K562 (cell line): ENCODE measurements at places on chromosomes 5 and 9.
A peak's percentile ranks its signal among the peaks of the same experiment; 100 is the strongest.

DNA sequence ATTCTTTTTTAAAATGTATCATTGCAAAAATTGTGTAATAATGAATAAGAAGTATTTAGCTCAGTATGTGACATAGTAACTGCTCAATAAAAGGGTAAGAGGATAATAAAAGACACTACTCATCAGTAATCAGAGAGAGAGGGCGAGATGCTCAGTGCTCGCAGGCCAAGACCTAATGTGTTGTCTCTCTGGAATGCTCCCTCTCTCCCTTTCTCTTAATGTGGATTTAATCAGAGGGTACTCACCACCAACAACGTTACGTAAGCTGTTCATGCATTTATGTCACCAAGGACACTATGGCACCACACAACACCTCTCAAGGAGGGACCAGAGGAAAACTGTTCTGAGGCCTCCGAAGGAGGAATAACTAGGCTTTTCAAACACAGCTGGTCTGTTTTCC lies 42.5 kb downstream of the WHRN start:
- no peak for DNase-seq

DNA sequence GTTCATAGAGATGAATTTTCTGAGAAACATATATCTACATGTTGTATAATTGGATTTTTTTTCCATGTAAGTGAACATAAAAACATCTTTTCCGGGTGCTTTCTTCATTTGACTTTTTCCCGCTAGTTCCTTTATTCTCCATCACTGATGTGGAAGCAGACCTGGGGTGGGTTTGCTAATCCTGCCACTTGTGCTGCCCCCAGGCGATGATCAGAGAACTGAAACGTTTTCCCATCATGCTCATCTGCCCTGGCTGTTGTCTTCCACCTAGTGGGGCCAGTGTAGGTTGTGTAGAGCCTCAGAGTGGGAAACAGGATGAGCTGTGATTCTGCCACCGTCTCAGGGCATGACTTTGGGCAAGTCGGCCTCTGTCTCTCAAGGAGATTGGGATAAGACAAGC lies 34.2 kb upstream of the TGFBR1 start:
- DNase-seq, result no peak

DNA sequence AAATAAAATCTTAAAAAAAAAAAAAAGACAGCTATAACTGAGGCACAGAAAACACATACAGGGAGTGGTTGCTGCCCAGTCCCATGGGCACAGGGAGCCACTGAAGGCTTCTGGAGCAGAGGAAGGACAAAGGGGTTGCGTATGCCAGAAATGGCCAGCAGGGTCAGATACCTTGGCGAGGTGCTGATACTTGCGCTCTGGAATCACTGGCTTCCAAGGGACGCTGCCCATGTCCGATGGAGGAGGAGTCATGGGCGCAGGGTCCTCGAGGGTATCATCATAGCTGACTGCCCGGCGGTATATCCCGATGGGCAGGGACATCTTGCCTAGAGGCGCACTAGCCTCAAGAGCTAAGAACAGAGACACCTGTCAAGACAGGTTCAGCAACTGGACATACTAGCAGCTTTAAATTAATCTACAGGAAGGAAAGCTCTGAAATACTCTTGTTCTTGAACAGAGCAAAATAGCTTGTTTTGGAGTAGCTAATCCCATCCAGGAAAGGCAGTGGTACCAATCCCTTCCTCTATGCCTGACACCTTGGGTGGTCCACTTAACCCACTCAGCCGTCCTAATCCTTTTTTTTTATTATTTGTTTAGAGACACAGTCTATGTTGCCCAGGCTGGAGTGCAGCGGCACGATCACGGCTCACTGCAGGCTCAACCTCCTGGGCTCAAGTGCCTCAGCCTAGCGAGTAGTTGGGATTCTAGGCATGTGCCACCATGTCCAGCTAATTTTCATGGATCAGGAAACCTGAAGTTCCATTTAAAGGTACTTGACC lies 6.0 kb downstream of the KIAA1191 start:
- DNase-seq, result peak; percentile 34

DNA sequence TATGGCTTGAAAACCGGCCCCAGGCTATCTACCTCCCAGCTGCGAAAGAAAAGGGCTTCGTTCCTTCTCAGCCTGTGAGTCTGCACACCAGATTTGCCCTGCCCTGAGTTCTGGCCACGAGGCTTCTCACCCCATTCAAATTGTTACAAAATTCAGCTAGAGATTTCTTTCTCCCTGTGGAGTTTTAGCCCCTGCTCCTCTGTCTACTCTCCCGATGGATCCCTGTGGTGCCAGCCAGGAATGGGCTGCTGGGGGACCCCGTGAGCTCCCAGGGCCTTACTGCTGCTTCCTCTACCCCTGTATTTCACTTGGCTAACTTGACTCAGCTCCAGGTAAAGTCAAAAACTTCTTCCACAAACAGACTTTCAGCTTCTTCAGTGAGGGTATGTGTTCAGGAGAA lies 9.3 kb upstream of the RNF20 start:
- DNase-seq, result no peak

DNA sequence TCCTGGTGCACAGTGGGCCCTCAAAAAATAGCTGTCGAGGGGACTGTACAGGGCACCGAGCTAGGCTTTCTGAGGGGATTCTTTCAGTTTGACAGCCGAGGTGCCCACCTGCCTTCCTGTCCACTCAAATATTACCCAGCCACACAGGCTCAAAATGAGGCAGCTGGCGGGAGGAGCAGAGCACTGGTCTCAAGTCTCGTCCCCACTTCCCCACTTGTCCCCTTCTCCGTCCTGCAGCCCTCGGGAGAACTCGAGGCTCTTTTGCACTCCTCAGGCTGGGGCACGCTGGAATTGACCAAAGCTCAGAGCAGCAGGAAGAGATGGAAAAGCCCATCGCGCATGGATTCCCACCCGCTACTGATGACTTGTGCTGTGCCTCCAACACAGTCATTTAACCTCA lies 185.2 kb downstream of the HSPA4 start:
- DNase-seq, result no peak

DNA sequence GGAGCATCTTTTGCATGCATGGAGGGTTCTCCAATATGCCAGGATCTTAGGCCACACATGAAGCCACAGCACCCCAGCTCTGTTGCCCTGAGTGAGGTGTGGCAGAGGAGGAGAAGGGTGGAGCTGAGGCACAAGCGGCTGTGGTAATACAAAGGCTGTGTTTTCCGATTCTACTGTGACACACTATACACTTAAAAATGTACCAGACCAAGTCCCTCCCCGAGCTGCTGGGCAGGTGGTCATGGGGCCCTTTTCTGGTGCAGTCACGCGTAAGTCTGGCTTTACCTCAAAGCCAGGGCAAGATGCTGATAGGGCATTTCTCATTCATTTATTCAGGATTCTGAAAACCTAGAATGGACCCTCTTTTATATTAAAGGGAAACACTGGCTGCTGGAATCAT lies 3.7 kb downstream of the ADGRV1 start:
- no peak for DNase-seq

GRCh38 chr9:14992516-14992915 lies 82.3 kb upstream of the FREM1 start:
- no peak for DNase-seq

DNA sequence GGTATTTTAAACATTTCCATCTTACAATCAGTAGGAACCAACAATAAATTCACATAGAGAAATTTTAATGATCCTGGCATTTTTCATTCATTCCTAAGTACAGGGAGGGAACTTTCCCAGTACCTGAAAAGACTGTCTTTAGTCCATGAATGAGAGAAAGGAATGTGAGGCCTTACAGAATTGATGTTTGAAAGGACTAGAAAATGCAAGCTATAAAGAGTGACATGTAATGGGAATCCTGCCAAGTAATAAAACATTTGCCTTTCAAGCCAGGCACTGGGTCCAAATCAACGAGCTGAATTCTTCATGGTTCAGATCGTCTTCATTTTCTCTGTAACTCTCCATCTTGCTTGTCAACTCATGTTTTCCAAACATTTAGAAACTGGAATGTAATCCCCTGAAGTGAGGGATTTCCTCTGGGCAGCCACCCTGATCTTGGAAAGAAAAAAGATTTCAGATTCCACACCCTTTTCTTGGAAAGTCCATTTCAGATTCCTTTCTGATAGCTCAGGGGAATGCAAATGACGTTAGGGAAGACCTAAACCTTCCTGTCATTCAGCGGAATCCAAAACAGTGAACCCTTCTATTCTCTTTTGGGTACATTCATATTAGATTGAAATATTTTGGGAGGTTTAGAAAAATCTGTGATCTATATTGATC lies 315.8 kb downstream of the SH3GL2 start:
- DNase-seq, result no peak

DNA sequence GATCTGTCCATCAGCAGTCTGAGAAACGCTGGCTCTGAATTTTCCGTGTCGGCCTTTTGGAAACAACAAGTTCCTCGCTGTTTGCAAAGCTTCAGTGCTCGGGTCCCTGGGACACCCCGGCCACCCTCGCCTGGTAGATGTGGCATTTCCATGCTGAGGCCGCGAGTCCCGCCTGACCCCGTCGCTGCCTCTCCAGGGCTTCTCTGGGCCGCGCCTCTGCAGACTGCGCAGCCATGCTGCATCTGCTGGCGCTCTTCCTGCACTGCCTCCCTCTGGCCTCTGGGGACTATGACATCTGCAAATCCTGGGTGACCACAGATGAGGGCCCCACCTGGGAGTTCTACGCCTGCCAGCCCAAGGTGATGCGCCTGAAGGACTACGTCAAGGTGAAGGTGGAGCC lies 4.7 kb downstream of the NTNG2 start:
- DNase-seq, result peak; percentile 46

DNA sequence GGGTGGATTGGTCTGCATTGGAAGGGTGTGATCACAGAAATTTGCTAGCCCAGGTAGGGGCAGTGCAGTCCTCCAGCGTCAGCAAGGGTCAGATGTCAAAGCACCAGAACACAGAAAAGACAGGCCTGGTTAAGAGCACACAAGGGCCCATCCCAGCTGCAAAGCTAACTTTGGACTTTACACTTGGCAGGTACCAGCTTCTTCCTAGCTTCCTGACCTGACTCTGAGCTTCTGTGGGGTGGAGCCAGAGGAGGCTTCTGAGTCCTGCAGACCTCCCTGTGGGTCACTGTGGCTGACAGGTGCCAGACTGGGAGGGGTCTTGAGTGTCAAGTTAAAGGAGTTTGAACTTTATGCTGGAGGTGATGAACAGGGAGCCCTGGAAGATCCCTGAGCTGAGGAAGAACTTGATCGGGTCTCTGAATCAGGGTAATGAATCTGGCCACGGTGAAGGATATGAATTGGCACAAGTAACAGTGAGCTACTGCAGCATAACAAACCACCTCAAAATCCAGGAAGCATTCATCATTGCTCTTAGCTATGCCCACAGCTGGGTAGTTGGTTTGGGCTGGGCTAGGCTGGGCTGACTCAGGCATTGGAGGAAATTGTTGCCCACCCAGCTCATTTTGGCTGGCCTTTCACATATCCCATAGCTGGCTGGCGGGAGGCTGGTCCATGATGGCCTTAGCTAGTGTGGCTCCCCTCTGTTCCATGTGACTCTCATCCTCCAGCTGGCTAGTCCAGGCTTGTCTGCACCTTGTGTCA lies 63.4 kb downstream of the BARX1 start:
- DNase-seq, result no peak

- DNase-seq, result peak; percentile 42
Measured at GRCh38 chr5:52801329-52801728, 13.6 kb downstream of the ITGA1 start.

DNA sequence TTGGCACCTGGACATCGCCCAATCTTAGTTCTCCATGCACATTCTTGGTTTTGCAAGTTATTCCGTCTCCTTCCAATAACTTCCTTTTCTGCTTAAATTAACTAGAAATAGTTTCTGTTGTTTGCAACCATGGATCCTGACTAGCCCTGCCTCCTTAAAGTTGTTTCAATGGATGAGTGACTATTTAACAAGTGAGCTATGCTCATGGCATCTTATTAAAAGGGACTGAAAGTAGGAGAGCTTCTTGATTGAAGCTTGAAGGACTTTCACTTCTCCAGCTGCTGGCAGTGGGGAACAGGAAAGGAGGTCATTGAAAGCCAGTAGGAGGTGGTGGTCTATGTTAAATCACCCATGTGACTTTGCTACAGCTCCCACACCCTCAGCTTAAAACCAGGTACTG lies 466.8 kb downstream of the ARHGEF28 start:
- DNase-seq, result no peak

DNA sequence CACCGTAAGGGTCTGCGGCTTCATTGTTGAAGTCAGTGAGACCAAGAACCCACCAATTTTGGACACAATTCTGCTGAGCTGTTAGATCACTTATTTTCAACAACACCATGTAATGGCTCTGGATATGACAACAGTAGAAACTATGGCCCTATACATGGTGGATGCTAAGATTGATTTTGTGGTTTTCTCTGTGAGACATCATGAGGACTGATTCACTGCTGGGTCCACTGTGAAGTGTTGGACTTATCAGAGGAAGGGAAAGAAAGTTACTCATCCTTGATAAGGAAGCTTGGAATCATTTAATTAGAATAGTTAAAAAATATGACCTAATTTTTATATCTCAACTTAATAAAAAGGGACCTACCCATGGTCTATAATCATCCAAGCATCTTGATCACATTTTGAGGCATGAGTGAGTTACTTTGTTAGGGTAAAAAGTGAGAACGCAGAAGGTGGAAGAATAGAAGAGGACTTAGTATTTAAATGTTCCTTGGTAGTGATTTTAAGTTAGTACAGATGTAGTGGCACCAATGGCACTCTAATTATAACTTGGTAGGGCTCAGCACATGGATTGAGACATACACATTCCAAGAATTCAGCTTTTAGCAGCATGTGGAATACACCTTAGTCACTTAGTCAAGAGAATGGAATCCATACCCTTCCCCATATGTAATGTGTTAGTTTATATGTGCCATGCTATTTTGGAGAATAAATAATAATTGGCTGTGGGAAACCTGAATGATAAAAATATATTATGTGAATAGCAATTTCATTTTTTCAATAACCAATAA lies 123.5 kb upstream of the CD180 start:
- no peak for DNase-seq

- no peak for DNase-seq
Measured at GRCh38 chr9:136014924-136015633, 53.9 kb upstream of the UBAC1 start.

GRCh38 chr9:123658792-123659191 lies 271.1 kb downstream of the DENND1A start:
- no peak for DNase-seq

DNA sequence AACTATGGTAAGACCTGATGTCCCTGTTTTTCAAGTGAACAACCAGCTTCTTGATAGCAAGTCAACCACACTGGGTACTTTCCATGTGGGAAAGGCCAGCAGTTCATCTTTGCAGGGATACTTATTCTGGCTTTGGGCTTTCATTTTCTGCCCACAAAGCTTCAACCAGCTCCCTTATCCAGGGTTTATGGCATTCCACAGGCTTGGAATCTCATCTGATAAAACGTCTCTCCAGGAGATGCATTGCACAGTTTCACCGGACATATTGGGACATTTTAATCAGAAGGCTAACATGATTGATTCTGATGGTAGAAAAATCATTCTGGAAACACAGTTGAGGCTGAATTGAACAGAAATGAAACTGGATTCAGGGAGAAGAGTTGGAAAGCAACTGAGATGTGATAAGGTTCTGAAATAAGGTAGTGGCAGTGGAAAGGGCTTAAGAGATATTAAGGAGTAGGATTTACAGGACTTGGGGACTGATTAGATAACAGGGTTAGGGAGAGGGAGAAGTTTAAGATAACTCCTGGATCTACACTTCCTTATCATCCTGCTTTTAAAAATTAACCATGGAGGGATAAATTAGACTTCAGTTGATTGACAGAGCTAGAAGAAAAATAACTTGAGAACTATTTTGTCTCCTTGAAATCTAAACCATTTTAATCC lies 195.8 kb upstream of the FBXL7 start:
- DNase-seq, result no peak
